Activated T-helper 2 cell treated with anti-CD3 and anti-CD28 coated beads, Interferon-gamma antibody, Interleukin-2, Interleukin-4, amounts not matched to agents 10 μg/mL and 5 μg/mL and 100 μg/mL, durations not matched to agents 14 hours and 24 hours and 36 hours (primary cell): ENCODE measurements at places on chromosomes 4 and X. TPM values are rescaled to one million over a fixed set of nuclear protein-coding genes. Genes with fewer than 3 reads are reported as not detected.

DNA sequence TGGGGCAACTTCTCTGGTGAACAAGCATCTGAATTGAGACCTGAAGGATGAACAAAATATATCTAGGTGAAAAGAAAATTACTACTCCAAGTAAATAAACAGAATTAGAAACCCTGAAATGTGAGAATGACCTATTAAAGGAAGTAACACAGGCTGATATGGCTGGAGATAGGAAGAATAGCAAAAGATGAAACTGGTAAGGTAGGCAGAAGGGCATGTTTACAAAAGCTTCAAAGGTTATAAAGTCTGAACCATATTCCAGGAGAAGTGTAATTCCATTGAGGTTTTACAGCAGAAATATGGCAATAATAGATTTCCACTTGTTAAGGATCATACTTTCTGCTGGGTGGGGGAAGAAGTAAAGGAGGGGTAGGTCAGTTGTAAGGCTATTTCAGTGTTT, 452.0 kb downstream of the GBA3 start:
- H3K4me3 ChIP-seq = no peak overlapping the region
- no peaks in the 10 kb centered on the region for H3K27me3 ChIP-seq
- H3K4me1 ChIP-seq = no peaks in the 10 kb centered on the region
- H3K36me3 ChIP-seq = no peaks in the 10 kb centered on the region
- no peak for DNase-seq

GRCh38 chrX:119475389-119476101, 7.3 kb downstream of the SLC25A5 start:
- H3K27ac ChIP-seq = no peak overlapping the region
- peaks cover 3% of the 10 kb centered on the region for H3K27me3 ChIP-seq
- peaks cover 5% of the 10 kb centered on the region for H3K36me3 ChIP-seq
- H3K4me3 ChIP-seq = no peak overlapping the region
- DNase-seq = no peak

DNA sequence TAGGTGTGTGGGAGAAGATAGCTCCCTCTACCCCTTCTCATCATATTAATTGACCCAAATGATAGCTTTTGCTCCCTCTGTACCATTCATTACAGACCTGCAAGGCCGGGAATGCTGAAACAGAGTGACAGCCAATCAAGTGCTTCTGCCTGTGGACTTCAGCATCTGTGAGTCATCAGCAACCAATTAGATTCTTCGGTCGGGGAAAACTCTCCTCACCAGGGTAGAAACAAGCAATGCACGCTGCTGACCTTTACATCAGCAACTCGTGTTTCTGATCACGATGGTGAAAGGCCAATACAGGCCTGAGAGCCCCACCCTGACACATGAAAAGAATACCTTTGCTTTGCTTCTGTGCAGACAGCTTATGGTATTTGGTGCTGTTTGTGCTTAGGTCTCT, 347.2 kb upstream of the DDX53 start:
- H3K4me3 ChIP-seq = no peak overlapping the region
- no peaks in the 10 kb centered on the region for H3K4me1 ChIP-seq
- no peaks in the 10 kb centered on the region for H3K36me3 ChIP-seq
- DNase-seq = no peak
- no peak overlapping the region for H3K27ac ChIP-seq

GRCh38 chr4:111399623-111400022, 745.6 kb upstream of the FAM241A start:
- no peaks in the 10 kb centered on the region for H3K4me1 ChIP-seq
- no peaks in the 10 kb centered on the region for H3K27me3 ChIP-seq
- H3K27ac ChIP-seq = no peak overlapping the region
- H3K4me3 ChIP-seq = no peak overlapping the region
- no peak for DNase-seq
- no peaks in the 10 kb centered on the region for H3K36me3 ChIP-seq

SMIM31 gene
- not detected in 2 replicates for total RNA-seq

DNA sequence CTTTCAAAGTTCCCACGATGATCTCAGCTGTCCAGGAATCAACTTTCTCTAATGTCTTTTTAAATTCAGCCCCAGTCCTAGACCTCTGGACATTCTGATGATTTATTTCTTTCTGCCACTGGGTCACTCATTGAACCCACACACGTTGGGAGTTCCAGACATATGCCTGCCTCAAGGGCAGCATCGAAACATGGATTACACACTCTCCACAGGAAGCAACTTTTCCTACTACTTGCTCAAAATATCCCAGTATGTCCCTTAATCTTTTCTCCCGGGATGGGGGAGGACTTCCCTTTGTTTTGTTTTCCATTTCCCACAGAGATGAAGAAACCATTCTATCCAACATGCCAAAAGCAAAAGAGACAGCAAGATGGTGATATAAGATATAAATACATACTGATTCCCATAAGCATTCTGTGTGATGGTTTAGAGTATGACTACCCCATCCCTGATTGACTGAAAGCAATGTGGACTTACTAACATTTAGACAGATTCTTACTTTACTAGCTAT, 79.8 kb upstream of the PPARGC1A start:
- H3K27ac ChIP-seq = no peak overlapping the region
- no peak for DNase-seq
- no peak overlapping the region for H3K4me3 ChIP-seq
- H3K4me1 ChIP-seq = no peaks in the 10 kb centered on the region

- no peaks in the 10 kb centered on the region for H3K36me3 ChIP-seq
- no peak overlapping the region for H3K27ac ChIP-seq
- H3K4me3 ChIP-seq = no peak overlapping the region
These were observed 405.9 kb upstream of the MAD2L1 start for GRCh38 chr4:120472447-120473131.

DNA sequence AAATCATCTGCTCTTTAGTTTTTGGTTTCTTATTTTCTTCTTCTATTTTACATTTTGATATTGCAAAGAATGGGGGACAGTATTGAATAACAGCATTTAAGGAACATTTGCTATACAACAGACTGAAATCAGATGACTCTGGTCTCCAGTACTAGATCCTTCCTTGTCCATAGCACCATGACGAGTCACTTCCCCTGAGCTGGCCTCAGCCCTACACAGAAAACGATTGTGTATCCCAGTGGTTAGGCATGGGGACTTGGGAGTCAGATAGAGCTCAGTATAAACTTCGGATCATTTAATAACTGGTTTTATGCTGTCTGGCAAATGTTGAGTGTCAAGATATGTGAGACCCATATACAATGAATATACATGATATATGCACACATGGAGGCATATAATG, 44.7 kb upstream of the BEX4 start:
- no peak for DNase-seq
- H3K27me3 ChIP-seq = no peaks in the 10 kb centered on the region
- H3K4me1 ChIP-seq = no peaks in the 10 kb centered on the region
- H3K4me3 ChIP-seq = no peak overlapping the region
- no peaks in the 10 kb centered on the region for H3K36me3 ChIP-seq
- no peak overlapping the region for H3K27ac ChIP-seq

DNA sequence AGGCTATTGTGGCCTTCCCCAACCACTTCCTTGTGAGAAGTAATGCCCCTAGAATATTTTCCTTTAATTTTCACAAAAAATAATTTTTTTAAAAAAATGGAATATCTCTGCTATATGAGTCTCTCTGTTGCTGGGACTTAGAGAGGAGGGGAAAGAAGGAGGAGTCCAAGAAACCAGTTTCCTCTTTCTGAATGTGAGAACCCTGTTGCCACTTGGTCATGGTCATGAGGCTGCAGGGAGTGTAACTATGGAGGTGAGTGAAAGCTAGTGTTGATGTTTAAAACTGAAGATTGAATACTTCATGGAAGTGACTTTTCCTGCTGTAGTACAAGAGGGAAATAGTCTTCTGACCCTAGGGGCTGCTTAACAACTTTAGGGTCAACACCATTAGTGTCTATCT, 20.4 kb downstream of the KIAA1210 start:
- H3K4me3 ChIP-seq = no peak overlapping the region
- H3K36me3 ChIP-seq = no peaks in the 10 kb centered on the region
- no peak for DNase-seq
- peaks cover 5% of the 10 kb centered on the region for H3K27me3 ChIP-seq
- no peaks in the 10 kb centered on the region for H3K4me1 ChIP-seq
- no peak overlapping the region for H3K27ac ChIP-seq

GRCh38 chr4:124278477-124278876, 434.1 kb downstream of the ANKRD50 start:
- no peaks in the 10 kb centered on the region for H3K27me3 ChIP-seq
- H3K36me3 ChIP-seq = no peaks in the 10 kb centered on the region
- no peak overlapping the region for H3K4me3 ChIP-seq
- no peaks in the 10 kb centered on the region for H3K4me1 ChIP-seq

- H3K4me3 ChIP-seq = no peak overlapping the region
- H3K36me3 ChIP-seq = peaks cover 43% of the 10 kb centered on the region
- no peak for DNase-seq
- no peak overlapping the region for H3K27ac ChIP-seq
- H3K4me1 ChIP-seq = peaks cover 18% of the 10 kb centered on the region
These were observed 47.9 kb downstream of the ATP8A1 start for GRCh38 chr4:42609051-42609450.

HS6ST2 gene
- total RNA-seq = 0.25 and 0.30 TPM in 2 replicates

PRSS12 gene
- total RNA-seq = not detected in 2 replicates

GRCh38 chr4:153603258-153603657, 80.8 kb upstream of the TLR2 start:
- no peak for DNase-seq
- no peak overlapping the region for H3K27ac ChIP-seq
- H3K36me3 ChIP-seq = peaks cover 61% of the 10 kb centered on the region
- peaks cover 12% of the 10 kb centered on the region for H3K4me1 ChIP-seq
- H3K27me3 ChIP-seq = no peaks in the 10 kb centered on the region
- no peak overlapping the region for H3K4me3 ChIP-seq

DNA sequence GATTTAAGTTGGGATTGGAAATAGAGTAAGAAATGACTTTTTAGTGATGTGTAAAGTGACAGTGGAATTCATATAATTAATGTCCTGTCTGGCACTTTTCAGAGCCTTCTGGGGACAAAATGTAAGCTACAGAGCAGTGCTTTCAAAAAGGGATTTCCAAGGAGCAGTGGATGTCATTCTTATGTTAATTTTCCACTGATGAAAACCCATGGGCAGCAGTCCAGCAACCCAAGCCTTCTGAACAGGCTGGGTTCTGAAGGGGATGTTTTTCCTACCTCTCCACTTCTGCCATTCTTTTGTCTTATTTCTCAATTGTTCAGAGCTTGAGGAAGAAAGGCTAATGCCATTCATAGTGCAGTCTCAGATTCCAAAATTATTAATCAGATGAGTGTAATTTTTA, 717.6 kb upstream of the HS3ST1 start:
- H3K27ac ChIP-seq = no peak overlapping the region
- no peaks in the 10 kb centered on the region for H3K4me1 ChIP-seq
- no peaks in the 10 kb centered on the region for H3K27me3 ChIP-seq
- no peak overlapping the region for H3K4me3 ChIP-seq

DNA sequence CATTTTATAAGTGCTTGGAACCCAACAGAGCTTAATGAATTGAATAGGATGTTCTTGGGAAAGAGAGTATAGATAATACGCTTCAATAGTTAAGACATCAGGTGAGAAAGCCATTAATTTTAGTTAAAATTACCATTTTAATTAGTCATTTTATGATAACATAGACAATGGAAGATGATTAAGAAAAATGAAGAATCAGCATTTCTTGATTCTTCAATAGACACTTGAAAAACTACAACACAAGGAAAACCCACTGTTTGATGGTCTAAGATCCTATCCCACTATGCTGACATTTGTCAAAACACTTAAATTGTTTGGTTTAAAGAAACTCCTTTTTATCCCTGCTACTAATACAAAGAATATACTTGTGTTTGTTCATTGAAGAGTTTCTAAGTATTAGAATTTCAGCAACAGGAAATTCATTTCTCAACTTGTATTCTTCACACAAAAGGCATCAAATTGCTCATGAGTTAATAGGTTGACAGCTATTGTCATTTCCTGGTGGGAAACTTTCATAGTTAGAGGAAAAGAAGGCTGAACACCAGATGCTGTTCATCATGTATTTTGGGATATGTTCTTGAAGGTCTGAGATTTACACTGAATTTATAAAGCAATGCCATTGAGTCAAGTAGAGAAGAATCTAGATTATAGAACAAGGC, 9.6 kb upstream of the CXCL2 start:
- H3K27me3 ChIP-seq = no peaks in the 10 kb centered on the region
- DNase-seq = no peak

DNA sequence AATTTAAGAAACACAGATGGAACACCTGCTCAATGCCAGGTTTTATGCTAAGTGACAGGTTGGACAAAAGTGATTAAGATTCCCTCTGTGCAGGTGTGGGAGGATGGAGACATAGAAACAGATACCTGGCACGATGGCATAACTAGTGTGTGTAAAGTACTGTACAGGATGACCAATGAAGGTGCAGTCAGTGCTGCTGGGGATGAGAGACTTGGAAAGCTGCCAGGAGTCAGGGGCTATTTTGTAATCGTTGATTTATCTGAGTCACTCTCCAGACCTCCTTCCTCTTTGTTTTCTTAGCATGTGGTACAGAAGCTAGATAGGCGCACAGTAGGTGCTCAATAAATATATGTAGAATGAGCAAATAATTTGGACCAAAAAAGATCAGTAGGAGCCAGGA, 58.2 kb downstream of the CWH43 start:
- DNase-seq = no peak
- no peaks in the 10 kb centered on the region for H3K27me3 ChIP-seq
- H3K4me3 ChIP-seq = no peak overlapping the region

DNA sequence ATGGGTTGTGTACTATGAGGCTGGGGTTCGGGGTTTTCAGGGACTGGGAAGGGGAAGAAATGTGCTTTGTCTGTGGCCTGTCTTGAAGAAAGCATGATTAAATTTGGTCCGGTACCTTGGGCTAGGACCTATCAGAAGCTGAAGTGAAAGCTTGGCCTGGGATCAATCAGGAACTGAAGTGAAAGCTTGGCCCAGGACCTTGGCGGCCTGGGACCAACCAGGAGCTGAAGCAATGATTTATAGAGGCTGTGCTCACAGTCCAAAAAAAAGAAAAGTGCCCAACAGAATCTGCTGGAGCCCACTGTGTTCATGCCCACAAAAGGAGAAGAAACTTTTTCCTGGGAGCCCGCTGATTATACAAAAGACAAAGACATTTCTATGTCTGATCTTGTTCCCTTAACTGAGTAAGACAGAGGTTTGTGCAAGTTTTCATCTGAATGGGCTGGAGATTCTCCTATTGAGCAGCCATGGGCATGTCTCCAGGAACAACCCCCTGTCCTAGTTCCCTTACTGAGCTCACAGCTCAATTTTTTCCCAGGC, 1427.9 kb downstream of the FAM133A start:
- no peaks in the 10 kb centered on the region for H3K36me3 ChIP-seq
- no peaks in the 10 kb centered on the region for H3K27me3 ChIP-seq
- no peaks in the 10 kb centered on the region for H3K4me1 ChIP-seq
- no peak overlapping the region for H3K4me3 ChIP-seq
- DNase-seq = no peak

DNA sequence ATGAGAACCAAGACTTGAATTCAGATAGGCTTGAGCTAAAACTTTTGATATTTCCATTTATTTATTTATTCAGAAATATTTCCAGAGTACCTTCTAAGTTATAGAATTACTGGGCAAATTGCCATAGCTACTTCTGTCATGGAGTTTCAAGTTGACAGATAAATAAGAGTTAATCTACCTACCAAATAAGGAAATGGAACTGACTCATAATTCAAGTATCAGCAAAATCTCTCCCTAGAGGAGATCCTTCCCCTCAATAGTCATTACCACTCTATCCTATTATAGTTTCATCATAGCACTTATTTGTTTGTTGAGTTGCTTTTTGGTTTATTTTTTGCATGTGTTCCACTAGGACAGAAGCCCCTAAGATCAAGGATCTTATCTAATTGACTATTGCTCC, 48.8 kb upstream of the CCSER1 start:
- DNase-seq = no peak
- no peaks in the 10 kb centered on the region for H3K27me3 ChIP-seq
- no peak overlapping the region for H3K4me3 ChIP-seq

- H3K27ac ChIP-seq = no peak overlapping the region
- no peak overlapping the region for H3K4me3 ChIP-seq
- peaks cover 3% of the 10 kb centered on the region for H3K36me3 ChIP-seq
- H3K4me1 ChIP-seq = peaks cover 6% of the 10 kb centered on the region
- no peak for DNase-seq
These were observed 118.0 kb upstream of the RPL34 start for GRCh38 chr4:108502356-108502755.
